ENCODE measurements at places on chromosomes 4 and X. TPM values are rescaled to one million over a fixed set of nuclear protein-coding genes. Genes with fewer than 3 reads are reported as not detected.

DNA sequence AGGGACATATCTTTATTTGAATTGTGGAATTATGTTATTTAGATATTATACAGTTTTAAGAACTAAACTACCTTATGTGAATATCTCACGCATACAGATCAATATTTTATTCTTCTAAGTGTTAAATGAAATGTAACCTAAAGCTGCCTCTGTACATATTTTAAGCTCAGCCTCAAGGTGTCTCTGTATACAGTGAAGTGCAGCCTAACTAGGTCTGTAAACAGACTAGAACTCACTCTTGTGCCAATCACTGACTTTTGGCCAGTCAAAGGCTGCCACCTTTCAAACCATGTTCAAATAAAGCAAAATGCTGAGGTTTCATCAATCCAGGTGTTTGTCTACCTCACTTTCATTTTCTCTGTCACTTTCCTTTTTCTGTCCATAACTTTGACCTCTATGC is 1074.5 kb upstream of the PRKX start:
- DNase-seq: no peak

- DNase-seq: no peak
These were observed 10.1 kb downstream of the AIFM1 start for GRCh38 chrX:130155564-130155963.

DNA sequence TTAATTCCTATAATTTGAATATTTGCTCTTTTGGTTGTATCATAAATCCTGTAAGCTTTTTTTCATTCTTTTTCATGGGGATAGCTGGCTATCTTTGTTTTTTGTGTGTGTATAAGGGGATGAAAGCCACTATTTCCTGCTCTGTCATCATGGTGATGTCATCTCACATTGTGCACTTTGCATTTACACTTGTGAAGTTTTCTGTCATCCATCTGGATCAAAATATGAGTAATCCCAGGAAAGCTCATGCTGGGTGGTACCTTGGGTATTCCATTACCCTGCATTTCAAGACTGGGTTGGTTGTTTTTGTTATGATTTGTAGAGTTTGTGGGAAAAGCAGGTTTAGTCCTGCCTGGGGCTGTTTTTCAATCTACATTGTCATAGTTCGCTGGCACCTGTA is 367.3 kb downstream of the CHIC1 start:
- no peak for DNase-seq

GRCh38 chr4:16671741-16672140 is 226.7 kb downstream of the LDB2 start:
- DNase-seq: no peak

GRCh38 chrX:100606753-100607152 is 22.0 kb downstream of the TNMD start:
- no peak for DNase-seq

DNA sequence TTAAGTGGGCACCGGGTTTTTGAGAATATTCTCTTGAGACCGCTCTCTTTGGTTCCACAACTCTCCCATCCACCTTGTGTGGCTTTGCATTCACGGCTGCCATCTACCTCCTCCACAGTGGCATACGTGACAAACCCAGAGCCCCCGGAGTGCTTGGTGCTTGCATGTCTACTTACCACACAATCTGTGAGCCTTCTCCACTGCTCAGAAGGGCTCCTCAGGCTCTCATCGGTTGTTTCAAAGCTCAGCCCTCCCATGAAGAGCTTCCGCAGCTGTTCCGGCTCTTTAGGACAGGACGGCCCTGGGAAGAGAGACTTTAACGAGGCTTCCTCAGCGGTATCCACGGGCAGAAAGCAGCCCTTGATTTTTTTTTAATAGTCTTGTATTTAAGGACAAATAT is 167.6 kb upstream of the ANK2 start:
- no peak for DNase-seq

GRCh38 chr4:66544281-66544680 is 874.0 kb upstream of the EPHA5 start:
- DNase-seq: no peak

GRCh38 chrX:106710771-106711170 is 15.7 kb upstream of the RNF128 start:
- DNase-seq: no peak

DNA sequence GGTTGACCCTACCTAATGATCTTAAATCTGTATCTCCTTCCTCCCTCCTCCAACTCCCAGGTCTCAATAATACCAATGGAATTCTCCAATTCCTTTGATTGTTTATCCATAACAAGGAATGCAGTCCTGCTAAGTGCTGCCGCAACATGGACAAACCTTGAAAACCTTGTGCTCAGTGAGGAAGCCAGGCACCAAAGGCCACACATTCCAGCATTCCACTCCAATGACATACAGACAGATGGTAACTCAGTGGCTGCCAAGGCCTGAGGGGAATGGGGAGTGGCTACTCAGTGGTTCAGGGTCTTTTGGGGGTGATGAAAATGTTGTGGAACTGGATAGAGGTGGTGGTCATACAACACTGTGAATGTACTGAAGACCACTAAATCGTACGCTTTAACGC is 10.4 kb downstream of the HAUS7 start:
- no peak for DNase-seq

DNA sequence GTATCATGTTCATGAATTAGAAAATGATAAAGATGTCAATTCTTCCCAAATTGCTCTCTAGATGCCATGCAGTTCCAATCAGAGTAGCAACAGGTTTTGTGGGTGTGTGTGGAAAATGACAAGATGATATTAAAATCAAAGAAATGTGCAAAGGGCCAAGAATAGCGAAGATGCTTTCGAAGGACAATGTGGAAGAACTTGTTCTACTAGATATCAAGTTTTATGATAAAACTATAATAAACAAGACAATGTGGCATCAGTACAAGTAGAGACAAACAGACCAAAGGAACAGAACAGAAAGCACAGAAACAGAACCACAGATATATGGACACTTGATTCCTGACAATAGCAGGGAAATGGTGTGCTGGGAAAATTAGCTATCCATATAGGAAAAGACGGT is 9.0 kb downstream of the TAB3 start:
- DNase-seq: no peak

DNA sequence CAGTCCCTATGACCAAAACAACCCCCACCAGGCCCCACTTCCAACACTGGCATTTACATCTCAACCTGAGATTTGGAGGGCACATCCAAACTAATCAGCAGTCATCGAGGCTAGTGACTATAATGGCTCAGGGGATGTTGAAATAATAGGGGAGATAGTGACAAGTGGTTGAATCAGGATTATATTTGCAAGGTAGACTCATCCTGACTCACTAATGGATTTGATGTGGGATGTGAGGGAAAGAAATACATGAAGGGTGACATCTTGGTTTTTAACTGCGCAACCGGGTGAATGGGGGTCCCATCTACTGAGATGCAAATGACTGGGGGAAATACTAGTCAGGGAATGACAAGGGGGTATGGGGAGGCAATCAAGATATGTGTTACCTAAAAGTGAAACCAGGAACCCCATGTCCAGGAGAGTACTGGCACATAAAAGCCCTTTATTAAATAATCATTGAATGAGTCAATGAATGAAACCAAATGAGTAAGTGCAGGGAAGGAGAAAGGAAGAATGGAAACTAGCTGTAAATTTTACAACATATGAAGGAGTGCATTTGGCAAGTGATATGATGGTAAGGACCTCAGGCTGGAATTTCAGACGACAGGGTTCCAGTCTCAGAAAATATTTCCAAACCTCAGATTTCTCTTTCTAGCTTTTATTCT is 78.3 kb downstream of the PARM1 start:
- no peak for DNase-seq

DNA sequence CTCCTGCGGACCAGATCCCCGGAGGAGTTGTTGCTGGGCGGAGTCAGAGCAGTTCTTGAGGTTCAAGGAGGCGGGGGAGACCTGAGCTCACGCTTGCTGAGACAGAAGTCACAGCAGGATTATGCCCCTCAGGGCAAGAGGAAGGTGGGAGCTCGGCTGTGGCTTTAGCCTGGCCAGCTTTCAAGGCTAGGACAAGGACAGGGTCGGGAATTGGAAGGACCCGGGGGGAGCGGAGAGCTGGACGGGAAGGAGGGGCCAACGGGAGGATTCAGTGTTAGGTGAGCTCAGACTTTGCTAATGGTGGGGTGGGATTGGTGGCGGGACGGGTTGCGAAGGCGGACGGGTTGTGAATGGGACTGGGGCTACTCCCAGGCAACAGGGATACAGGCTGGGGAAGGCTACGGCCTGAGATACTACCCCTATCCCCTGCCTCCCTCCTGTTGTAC is at the start of gene RIBC1:
RIBC1 (plus strand) TSS at position 13 of the 446 bp plus-strand sequence. CDS start 3,404 bp downstream, outside the sequence.
- no peak for DNase-seq

DNA sequence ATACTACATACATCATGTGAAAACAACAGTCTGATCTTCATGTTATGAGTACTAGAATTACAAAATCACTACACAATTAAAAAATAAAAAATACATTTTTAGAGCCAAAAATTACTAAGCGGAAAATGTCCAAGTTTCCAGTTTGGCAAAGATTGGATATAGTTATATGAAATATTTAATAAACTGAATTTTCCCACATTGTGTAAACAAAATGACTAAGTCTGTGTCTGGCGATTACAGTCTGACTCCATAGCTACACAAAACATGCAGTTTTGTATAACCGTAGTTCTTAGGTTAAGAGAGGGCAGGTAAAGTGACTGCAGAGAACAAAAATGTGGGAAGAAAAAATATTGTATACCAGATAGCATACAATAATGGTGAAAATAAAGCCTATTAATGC is 59.2 kb upstream of the TMEM47 start:
- DNase-seq: no peak

DNA sequence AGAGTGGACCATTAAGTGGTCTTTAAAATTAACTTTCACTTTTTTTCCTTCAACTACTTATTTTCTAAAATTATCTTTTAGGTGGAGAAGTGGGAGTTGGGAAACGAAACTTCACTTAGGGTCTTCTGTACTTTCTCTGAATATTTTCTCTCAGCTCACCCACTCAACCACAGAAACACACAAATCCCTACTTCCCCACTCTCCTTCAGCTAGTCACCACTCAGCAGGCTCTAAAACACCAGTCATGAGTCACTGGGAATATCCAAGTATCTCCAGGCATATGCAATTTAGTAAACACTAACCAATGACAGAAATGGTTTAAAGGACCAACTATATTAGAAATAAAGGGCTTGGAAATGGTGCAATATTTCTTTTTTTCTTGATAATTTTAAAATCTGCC is 153.0 kb upstream of the RPS6KA6 start:
- DNase-seq: no peak

DNA sequence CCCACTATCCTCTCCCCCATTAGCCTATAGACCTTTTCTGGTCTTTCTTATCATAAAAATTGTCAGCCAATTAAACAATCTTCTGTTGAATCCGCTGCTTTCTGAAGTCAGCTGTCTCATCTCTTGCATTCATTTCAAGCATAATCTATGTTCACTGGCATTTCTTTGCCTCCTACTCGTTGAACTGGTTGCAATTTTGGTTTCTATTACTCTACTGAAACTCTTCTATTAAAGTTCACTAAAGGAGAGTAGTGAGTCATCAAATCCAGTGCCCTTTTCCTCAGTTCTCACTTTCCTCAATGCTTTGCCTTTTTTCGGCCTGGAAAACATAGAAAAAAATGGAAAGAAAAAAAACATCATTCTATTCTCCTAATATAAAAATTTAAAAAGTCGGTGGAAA is 23.9 kb upstream of the CXCL13 start:
- DNase-seq: no peak

DNA sequence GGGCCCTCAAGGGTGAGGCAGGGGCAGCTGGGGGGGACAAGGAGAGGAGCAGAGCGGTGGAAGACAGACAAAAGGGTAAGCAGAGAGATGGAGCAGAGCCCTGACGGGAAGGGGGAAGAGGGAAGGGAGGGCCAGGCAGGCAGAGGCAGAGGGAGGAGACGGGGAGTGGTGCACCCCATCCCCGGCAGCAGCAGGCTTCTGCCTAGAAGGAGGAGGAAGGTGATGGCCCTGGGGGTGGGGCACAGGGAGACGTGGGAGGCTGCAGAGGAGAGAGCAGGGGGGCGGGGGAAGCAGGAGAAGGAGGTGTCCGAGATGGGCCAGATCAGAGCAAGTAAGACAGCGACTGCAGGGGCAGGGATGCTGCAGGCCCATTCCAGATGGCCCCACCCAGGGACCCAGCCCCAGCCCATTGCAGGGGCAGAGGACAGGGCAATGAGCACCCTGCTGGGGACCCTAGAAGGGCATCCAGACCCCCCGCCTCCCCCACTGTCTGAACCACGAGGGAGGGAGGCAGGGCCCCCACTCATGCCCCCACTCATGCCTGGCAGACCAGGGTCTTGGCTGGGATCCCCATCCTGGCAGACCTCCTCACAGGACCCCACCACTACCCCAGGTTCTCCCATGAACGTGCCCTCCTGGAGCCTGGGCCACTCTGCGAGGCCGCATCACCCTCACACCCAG is 2.7 kb downstream of the L1CAM start:
- DNase-seq: no peak

DNA sequence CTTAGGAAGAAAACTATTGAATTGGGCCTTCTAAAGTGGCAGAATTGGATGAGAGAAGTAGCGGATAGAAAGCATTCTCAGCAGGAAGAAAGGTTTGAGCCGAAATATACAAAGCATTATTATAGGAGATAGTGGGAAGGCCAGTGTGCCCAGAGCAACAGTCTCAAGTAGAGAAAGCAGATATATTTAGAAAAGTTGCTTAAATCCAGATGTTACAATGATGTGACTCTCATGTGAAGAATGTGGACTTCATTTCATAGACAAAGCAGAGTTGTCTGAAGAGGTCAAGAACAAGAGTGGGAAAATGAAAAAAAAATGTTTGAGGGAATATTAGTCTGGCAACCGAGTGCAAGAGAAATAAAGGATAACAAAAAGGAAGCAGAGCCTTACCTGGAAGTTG is 66.9 kb downstream of the SYNPO2 start:
- no peak for DNase-seq

- no peak for DNase-seq
These were observed 272.6 kb downstream of the TRIML1 start for GRCh38 chr4:188411805-188412204.

GRCh38 chr4:188305690-188306089 is 166.4 kb downstream of the TRIML1 start:
- DNase-seq: no peak

- DNase-seq: no peak
These were observed 58.3 kb downstream of the PAQR3 start for GRCh38 chr4:78880874-78881492.

DNA sequence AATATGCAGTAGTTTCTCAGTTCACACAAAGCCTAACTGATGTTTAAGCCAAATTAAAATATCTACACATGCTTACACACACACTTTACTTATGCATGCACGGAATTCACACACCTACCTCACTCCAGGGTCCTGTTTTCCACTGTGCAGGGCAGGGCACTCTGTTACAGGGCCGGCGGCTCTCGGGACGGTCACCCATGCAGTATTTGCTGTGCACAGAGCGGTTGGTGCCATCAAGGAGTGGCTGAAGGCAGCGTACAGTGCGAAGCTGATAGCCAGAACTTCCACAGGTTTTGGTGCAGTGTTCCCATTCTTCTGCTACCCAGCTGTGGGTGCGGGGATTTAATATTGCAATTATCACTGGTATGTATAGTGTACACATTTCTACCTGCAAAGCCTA is 258.9 kb downstream of the NPFFR2 start:
- no peak for DNase-seq

GRCh38 chrX:120334151-120334550 is 22.9 kb upstream of the TMEM255A start:
- no peak for DNase-seq

ZCCHC18 gene
- total RNA-seq: 3.3 TPM

PRRG3 gene
- total RNA-seq: 14.7 TPM

CACNA1F gene
- total RNA-seq: under 0.01 TPM

DIAPH2 gene
- total RNA-seq: 40.2 TPM

ZAR1 gene
- total RNA-seq: not detected

CCDC160 gene
- not detected for total RNA-seq

TXK gene
- 0.22 TPM for total RNA-seq

CHRDL1 gene
- 145 TPM for total RNA-seq

NUDT11 gene
- 2.6 TPM for total RNA-seq

IBSP gene
- not detected for total RNA-seq

SCRG1 gene
- 0.21 TPM for total RNA-seq

TSPAN5 gene
- 22.8 TPM for total RNA-seq

Data from tibial nerve (tissue), 4 donors.